CD4-positive, alpha-beta T cell treated with Interleukin-1 beta for 1 hour (primary cell): ENCODE measurements at places on chromosomes 1 and 21.

DNA sequence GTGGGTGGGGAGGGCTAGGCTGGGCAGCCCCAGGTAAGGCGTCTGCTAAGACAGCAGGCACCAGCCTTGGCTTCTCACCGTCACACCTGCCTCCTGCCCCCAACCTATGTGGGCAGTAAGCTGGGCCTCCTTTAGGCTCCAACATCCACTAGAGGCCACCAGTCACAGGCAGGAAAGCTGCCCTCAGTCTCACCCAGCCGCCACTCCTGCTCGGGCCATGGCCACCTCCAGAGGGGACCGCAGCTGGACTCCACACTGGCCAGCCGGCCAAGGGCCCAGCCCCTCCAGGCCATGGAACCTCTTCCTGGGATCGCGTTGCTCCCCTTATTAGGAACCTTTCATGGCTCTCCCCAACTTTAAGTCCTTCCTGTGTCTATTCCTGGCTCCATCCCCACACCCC, 74.5 kb downstream of the MRPL37 start:
- DNase-seq: no peak

DNA sequence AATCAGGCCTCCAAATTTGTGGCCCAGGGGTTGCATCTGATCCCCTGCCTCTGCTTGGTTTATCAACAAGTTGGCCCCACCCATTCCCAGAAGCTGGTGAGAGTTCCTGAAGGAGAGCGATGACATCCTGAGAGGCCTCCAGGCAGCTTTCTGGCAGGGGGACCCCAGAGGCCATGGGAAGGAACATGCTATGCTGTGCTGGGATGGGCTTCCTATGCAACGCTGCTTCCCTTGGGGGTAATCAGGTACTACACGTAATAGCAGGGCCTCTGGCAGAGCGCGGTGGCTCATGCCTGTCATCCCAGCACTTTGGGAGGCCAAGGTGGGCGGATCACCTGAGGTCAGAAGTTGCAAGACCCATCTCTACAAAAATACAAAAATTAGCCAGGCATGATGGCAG, 8.4 kb upstream of the MTF1 start:
- DNase-seq: no peak

DNA sequence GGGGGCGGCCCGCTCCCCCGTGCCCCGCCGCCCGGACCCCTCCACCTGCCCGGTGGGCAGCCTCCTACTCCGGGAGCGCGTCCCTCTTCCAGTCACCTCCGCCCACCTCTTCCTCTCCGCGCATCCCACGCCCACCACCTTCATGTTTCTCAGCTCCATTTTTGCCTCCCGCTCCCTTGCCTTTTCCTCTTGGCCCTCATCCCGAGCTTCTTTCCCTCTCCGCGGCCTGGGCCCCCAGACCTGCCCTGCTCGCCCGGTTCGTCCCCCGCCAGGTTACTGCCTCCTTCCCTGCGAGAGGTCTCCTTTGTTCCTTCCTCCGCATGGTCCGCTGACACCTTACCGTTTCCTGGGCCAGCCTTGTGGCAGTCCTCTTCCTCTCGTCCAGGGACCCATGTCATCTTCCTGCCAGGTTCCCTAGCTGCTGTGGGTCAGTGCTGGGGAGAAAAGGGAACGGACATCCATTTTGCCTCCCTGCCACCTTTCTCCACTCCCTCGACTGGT, 563 bp downstream of the QSOX1 start:
- peak; percentile 9 for DNase-seq

DNA sequence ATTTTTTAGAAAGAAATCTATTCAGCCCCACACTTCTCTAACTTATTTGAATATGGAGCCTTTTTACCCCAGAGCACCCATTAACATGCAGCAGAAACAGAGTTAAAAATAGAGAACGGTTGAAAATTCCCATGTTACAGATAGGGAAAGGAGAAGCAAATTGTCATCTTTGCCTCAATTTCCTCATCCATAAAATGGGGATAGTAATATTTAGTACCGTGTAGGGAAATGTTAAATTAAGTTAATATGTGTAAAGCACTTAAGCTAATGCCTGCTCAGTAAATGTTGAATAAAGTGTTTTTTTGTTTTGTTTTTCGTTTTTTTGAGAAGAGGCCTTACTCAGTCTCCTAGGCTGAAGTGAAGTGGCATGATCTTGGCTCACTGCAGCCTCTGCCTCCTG, 50.3 kb downstream of the NAV1 start:
- no peak for DNase-seq

DNA sequence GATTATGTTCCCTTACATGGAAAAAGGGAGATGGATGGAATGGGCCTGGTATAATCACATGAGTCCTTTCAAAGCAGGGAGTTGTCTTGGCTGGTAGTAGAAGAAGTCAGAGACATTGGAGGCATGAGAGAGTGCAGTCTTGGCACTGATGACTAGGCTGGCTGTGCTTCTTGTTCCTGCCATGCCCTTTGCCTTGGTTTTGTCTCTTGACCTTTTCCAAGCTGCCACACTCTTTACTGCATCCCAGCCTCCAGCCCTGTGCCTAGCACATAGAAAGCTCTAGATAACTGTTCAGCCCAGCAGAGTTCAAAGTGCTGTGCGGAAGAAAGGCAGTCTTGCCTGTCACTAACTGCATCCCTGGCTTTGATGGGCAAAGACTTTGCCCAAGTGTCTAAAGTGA, 412.6 kb downstream of the PRDM2 start:
- DNase-seq: no peak

GRCh38 chr1:178450871-178451270, 45.9 kb downstream of the CLEC20A start:
- DNase-seq: no peak
